NCI-H226 (cell line): ENCODE measurements at places on chromosomes 16 and 17.

DNA sequence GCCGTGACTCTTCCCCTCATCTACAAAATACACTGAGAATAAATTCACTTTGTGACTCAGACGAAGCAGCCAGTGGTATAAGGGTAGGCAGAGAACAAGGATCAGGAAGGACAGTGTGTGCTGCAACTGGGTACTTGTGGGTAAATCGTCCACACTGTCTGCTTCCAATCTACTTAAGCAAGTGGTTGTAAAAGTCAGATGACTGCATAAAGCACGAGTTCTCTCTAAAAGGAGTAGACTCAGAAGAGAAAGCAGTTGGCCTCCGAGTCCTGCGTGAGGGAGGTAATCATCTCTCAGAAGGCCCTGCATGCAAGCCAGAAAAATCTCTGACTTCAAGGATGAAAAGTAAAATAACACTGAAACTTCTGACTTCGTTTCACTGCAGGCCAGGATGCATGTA is 43.1 kb downstream of the ANKFY1 start:
- no peak for DNase-seq

DNA sequence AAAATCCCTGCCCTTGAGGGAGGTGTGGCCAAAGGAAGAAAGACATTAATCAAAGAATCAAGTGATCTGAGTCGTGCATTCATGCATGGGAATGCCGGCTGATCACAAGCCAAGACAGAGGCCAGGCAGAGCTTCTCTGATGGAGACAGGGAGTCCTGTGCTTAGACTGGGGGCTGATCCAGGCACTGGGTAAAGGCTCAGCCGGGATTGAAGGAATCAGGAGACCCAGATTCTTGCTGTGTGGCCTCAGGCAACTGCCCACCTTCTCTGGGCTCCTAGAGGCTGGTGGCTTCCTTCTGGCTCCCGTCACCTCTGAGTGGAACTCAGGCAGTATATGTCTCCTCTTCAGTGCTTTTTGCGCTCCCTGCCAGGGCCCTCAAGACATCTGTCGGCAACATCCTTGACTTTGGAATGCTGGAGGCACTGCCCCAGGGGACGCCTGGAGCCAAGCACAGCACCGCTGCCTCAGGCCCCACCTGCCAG is 17.7 kb downstream of the RAI1 start:
- DNase-seq, result peak; percentile 61

DNA sequence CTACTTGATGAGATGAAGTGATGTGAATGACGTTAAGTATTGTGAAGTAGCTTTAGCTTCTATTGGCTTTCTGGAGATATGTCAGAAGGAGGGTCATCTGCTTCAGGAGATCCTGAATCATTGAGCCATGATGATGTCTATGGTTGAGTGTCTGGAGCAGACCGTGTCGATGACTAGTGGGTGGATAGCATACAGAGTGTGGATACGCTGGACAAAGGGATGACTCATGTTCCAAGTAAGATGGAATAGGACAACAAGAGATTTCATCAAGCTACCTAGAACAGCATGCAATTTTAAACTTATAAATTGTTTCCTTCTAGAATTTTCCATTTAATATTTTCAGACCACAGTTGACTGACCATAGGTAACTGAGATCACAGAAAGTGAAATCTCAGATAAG is 116.1 kb upstream of the RBBP6 start:
- no peak for DNase-seq

GRCh38 chr17:1515640-1516387 is 598 bp downstream of the INPP5K start:
- peak; percentile 82 for DNase-seq

DNA sequence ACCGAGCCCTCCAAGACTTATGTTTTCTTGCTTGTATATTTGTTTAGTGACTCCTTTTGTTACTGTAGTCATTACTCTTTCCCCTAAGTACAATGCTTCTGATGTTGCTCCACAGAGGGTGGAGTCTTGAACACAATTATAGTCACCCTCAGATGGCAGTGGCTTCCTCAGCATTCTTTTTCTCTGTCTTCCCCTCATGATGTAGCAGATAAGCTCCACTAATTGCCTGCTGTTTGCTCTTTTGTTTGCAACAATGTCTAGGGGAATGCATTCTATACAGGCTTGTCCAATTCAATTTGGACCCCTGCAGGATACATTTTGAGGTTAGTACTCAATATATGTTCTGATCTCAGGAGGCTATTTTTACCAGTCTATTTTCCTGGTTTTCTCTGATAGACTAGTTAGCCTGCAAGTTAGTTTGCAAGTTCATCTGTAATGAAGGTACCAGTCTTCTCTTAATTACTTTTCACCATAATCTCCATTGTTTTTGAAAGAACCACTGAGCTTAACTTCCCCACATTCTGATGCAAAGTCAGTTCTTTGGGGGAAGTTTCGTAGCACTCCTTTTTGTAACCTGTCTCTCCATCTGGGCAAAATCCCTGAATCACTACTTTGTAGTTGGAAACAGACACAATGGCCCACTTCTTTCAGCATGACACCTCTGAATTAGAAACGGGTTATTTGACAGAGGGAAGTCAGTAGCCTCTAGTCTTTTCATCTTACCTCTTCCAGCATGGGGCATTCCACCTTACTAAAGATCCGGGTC is 1509.2 kb downstream of the CDH11 start:
- DNase-seq, result no peak

- peak; percentile 9 for DNase-seq
Observed at GRCh38 chr16:27762441-27762840, 212.5 kb downstream of the KATNIP start.

DNA sequence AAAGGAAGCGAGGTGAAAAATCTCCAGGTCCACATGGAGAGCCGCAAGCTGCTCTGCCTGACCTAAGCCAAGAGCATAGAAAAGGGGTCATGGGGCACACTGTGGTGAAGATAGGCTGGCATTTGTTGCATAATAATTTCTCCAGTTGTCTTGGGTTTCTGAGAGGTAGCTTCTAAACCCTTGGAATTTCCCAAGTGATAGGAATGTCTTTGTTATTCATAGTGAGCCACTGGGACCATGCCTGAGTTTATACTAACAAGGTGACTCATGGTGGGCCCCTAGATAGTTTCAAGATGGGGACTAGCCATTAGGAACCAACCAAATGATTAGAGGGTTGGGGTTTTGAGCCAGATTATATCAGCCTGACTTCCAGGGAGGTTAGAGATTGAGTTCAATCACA is 25.6 kb downstream of the SOST start:
- DNase-seq, result peak; percentile 87

- DNase-seq, result no peak
Observed at GRCh38 chr17:12691173-12691572, 25.5 kb downstream of the MYOCD start.

DNA sequence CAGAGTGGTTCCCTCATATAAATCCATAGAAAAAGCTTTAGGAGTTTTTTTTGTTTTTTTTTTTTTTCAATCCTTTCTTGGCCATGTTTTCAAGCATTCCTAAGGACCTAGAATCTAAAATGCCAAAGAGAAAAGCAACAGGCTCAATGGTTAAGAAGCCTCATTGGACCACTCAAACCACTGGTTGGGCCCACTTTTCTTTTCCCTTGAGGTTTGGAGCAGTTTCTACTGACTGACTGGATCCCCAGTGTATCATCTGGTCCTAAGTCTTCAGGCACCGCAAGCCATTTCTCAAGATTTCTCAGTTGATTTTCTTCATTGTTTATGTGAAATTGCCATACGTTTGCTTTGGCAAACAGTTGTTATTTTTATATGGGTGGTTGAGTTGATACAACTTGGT is 14.4 kb downstream of the METTL9 start:
- no peak for DNase-seq

DNA sequence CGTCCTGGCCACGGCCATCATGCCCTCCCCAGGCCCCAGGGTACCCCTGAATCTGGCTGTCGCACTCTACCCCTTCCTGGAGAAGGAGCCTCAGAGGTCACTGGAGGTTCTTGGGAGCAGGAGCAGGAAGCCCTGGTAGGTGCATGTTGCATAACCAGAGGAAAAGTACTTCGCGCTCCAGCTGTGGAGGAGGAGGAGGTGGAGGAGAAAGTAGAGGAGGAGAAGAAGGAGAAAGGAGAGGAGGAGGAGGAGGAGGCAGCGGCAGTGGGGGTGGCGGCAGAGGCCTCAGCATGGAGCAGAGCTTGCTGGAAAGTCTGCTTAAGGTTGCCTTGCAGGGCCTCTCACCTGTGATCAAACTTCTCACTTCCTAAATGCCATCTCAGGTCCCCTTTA is 61.8 kb downstream of the BAIAP2 start:
- peak; percentile 74 for DNase-seq

- DNase-seq, result no peak
Observed at GRCh38 chr16:49583911-49584310, 210.3 kb downstream of the C16orf78 start.

GRCh38 chr16:4666537-4667202 is 26.7 kb upstream of the NUDT16L1 start:
- DNase-seq, result no peak

DNA sequence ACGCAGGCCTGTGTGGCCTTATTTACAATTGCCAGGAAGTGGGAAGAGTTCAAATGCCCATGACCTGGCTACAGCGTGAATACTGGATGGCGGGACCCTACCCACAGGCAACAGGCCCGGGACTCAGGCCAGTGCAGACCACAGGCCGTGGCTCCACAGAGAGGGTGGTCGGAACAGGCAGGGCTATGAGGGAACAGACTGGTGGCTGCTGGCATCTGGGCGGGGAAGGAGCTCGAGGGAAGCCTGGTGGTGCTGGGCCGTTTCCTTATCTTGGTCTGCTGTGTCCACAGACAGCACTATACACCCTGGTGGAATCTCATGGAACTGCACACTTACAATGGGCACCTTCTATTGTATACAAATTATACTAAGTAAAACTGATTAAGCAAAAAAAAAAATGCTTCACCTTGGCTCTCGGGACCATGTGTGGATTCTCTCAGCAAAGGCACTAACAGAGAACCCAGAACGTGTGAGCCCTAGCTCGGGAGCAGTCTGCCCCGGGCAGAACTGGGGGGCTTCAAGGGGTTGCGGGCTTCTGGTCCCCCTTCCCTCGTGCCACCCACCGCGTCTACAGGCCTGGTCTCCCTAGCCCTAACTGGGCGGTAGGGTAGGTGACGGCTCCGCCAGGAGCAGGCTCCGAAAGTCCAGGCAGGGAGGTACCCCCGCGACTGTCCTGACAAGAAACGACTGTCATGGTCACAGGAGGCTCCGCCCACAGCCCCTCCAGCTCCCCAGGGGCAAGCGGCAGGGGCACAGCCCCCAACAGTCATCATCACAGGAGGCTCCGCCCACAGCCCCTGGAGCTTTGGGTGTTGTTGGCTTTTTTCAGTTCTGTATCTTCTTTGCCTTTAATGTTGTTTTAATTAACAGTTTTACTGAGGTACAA is 21.8 kb downstream of the CEP131 start:
- peak; percentile 51 for DNase-seq

- no peak for DNase-seq
Observed at GRCh38 chr16:57204675-57205074, 18.5 kb downstream of the RSPRY1 start.

- no peak for DNase-seq
Observed at GRCh38 chr17:4505187-4505586, 6.5 kb downstream of the SPNS2 start.

DNA sequence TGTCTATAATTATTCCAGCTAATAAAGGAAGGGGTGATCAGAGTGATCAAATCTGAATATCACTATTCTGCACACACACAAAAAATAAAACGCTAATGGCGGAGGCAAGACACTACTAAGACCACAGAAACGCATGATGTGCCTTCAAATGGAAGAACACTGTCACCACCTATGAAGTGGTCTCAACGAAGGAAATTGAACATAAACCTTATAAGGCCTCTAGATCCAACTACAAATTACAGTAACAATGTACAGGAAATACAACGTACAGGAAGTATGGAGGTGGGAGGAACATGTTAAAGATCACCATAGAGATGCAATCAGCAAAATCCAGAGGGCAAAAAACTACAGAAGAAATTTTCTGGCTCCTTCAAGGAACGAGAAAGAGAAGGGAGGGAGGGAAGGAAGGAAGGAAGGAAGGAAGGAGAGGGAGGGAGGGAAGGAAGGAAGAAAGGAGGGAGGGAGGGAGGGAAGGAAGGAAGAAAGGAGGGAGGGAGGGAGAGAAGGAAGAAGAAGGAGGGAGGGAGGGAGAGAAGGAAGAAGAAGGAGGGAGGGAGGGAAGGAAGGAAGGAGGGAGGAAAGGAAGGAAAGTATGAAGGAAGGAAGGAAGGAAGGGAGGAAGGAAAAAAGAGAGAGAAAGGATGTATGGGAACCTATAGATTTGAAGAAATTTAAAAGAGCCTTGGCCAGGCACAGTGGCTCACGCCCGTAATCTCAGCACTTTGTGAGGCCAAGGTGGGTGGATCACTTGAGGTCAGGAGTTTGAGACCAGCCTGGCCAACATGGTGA is 3.1 kb upstream of the SGCA start:
- no peak for DNase-seq

DNA sequence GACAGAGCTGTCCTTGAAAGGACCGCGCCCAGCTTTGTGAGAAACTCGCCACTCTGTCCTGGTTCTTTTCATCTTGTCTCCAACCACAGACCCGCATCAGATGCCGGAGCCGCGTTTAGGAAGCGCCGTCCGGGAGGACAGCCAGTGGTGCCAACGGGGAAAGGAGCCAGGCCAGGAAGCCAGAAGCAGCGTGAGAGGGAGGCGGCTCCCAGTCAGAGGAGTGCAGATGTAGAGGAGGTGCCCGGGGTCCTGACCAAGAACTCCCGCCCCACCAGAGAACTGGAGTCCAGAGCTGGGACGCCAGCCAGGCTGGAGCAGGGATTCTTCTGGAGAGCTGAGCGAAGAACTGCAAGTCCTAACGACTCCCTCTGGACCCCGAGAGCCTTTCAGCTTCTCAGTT is 49.3 kb upstream of the TNRC6C start:
- no peak for DNase-seq

- no peak for DNase-seq
Observed at GRCh38 chr17:43126911-43127290, 1.7 kb upstream of the BRCA1 start.

DNA sequence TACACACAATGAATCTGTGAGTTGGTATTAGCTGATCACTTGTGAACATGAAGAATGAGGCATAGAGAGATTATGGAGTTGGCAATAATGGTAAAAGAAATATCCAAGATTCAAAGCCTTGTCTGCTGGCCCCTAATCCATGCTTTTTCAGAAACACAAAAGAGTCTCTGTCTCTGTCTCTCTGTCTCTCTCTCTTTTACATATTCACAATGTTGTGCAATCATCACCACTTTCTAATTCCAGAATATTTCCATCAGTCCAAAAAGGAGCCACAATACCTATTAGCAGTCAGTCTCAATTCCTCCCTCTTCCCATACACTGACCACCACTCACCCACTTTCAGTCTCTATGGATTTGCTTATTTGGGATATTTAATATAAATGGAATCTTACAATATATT is 370.1 kb upstream of the CDH8 start:
- no peak for DNase-seq

- DNase-seq, result no peak
Observed at GRCh38 chr17:81396722-81397313, 1.6 kb downstream of the BAHCC1 start.
